ENCODE measurements at places on chromosomes 3 and 15.

GRCh38 chr15:95609096-95609495, 721.4 kb upstream of the NR2F2 start:
- DNase-seq: no peak

GRCh38 chr15:35649575-35649974, 103.6 kb upstream of the DPH6 start:
- no peak for DNase-seq

GRCh38 chr15:85456798-85457197, 76.4 kb downstream of the AKAP13 start:
- DNase-seq: no peak

- no peak for DNase-seq
Measured at GRCh38 chr3:148955544-148956346, 35.6 kb upstream of the GYG1 start.

DNA sequence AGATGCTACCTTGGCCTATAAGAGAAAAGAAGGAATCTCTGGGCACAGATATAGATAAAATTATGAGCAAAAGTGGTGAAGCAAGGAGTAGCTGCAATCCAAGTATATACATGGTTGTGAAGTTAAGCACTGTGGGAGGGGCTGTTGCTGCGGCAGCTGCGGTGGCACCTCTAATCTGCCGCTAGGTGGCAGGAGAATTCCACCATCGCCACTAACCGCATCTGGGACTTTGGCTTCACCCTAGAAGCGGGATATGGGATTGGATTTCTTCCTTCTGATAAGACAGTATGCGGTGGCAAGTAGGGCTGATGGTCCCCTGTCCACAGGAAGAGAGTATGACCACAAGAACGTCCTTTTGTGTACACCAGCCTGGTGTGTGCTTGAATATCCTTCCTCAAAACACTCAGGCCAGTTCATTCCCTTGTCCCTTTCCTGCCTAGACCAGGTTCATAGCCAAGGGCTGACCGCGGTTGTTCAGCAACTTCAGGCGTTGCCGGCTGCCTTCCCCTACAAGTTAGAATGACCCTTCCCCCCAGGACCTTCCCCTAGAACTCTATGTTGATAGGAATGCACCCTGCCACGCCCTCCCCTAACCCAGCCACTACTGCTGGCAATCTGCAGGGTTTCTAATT, 5.1 kb downstream of the MAGEL2 start:
- DNase-seq: peak; percentile 34

GRCh38 chr3:130779486-130779885, 32.9 kb upstream of the PIK3R4 start:
- DNase-seq: no peak

DNA sequence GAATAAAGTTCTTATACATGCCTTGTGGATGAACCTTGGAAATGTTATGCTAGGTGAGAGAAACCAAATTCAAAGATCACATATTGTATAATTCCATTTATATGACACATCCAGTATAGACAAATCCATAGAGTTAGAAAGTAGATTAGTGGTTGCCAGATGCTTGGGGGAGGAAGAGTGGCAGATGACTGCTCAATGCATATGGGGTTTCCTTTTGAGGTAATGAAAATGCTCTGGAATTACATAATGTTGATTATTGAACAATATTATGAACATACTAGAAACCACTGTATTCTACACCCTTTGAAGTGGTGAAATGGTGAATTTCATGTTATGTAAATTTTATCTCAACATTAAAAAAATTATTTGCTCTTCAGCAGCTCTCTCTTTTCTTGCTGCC, 100.8 kb downstream of the DHX36 start:
- DNase-seq: no peak

DNA sequence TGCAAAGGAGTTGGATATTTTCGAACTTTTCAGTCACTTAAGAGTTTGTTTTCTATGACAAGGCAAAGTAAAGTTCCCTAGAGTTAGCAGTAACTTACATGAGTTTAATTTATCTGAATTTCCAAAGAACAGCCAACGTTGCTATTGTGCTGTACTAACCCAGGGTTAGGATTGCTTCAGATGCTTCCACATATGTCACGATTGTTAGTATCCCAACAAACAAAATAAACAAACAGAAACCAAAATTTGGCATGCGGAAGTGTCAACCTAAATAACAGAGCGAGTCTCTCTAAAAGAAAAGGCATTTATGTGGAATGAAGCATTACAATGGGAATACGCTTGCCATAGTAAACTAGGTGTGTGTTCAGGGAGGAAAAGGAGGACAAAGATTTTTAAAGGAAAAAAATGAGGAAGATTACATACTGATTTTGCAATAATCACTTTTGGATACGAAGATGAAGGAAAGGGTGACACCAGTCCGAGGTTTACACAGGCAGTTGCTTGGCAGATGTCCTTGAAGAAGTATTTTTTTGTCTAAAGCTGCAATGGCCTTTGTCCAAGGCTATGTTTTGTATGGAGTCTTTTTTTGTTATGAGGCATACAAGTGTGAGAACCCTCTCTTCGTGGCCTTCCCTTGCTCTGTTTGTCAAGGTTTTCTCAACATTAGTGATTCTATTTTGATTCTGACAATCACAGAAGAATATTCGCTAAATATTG, 267.9 kb downstream of the GABRG3 start:
- DNase-seq: no peak

DNA sequence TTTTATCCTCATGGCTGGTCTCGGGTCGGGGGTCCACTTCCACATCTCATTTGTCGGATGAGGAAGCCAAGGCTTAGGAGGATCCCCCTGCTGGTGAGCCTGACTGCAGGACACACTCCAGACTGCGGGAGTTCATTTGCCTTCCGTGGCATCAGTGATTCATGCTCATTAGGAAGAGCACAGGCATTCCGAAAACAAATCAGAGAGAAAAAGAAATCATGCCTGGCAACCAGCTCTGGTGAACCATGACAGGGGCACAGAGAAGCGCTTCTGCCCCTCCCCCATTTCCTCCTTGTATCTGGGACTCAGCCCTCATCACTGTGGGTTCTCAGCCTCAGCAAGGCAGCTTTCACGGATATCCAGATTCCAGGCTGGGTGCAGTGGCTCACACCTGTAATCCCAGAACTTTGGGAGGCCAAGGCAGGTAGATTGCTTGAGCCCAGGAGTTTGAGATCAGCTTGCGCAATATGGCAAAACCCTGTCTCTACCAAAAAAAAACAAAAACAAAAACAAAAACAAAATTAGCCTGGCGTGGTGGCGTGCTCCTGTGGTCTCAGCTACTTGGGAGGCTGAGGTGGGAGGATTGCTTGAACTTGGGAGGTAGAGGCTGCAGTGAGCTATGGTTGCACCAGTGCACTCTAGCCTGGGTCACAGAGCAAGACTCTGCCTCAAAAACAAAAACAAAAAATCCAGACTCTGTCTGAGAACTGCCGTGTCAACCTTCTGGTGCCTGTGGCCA, 28.4 kb downstream of the IRAK2 start:
- DNase-seq: peak; percentile 63

DNA sequence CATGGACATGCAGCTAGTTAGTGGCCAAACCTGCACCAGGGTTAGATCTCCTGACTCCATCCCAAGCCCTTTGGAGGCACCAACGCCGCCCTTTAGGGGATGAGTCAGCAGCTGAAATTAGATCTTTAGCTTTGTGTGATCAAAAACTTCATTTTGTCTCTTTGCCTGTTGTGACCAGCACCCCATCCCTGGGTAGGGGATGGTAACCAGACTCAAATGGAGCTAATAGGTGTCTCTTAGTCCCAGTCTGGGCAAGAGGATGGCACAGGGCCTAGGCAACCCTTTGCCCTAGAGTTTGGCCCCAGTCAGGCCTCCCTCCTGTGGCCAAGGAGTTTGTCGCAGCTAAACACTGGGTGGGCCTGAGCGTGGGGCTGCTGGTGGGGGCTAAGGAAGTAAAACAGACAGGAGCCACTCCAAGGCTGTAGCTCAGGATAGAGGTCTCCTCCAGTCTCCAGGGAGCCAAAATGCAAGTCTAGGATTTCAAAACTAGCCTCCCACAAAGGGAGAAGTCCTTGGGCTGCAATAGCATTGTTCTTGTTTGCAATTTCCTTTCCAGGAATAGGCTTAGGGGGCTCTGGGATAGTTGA, 105.1 kb downstream of the CPN2 start:
- no peak for DNase-seq

DNA sequence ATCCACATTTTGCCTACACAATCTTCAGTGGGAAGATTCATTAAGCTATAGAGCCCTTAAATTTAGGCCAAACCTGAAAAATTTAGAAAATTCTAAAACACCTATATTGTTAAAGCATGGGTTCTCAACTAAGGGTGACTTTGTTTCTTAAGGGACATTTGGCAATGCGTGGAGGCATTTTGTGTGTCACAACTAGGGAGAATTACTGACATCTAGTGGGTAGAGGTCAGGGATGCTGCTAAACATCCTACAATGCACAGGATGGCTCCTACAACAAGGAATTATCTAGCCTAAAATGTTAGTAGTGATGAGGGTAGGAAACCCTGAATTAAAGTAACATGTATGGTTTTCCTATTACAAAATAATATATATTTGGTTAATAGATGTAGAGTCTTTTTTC, 55.8 kb downstream of the TBC1D5 start:
- no peak for DNase-seq

GRCh38 chr15:88623061-88623460, 1.9 kb downstream of the AEN start:
- peak; percentile 45 for DNase-seq

Data from stimulated activated CD4-positive, alpha-beta T cell treated with anti-CD3 and anti-CD28 coated beads, Interleukin-12 subunit alpha, Interleukin-12 subunit beta, amount 100 ng/mL, for 24 hours (primary cell).